T follicular helper cell (primary cell): ENCODE measurements at places on chromosomes 5 and 9.

GRCh38 chr9:71608021-71608420 is 160.3 kb downstream of the CEMIP2 start:
- no peak for DNase-seq

- DNase-seq = no peak
Measured at GRCh38 chr9:114805670-114806525, at the start of gene TNFSF15. TNFSF15 (minus strand) TSS chr9:114806039; CDS start chr9:114806012, 27 bp downstream.

GRCh38 chr9:107280543-107280942 is 2.5 kb upstream of the RAD23B start:
- DNase-seq = no peak

DNA sequence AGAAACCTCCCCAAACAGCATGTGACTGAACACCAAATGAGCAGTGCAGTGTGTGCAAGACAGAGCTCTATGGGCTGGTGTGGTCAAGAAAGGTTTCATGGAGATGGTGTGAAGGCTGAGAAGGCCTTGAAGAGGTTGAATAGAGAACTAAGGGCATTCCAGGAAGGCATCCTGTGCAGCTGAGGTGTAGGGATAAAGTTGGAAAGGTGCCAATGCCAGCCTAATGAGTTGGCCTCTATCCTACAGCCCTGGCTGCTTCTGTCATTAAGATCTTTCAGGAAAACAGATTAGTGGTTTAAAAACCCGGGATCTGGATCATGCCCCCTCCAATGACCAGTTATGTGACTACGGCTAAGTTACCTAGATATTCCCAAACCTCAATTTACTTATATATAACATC is 4.0 kb downstream of the HDAC3 start:
- DNase-seq = no peak

DNA sequence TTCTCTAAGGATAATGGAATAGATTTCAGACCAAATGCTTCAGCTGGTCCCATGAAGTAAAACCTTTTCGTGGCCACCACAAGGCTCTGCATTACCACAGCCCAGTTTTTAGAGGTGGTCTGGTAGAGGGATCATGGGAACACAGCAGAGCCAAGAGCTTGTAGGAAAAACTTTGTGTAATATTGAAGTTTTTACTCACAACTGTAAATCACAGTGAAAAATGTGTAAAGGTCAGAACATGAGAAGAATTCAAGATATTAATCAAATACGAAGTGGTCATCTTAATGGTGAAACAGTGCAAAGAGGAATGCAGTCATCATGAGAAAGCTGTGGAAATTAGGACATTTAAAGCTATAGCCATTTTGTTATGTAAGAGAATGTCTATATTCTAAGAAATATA is 197.5 kb downstream of the NPR3 start:
- no peak for DNase-seq

GRCh38 chr5:66886941-66887340 is 290.7 kb downstream of the MAST4 start:
- no peak for DNase-seq

DNA sequence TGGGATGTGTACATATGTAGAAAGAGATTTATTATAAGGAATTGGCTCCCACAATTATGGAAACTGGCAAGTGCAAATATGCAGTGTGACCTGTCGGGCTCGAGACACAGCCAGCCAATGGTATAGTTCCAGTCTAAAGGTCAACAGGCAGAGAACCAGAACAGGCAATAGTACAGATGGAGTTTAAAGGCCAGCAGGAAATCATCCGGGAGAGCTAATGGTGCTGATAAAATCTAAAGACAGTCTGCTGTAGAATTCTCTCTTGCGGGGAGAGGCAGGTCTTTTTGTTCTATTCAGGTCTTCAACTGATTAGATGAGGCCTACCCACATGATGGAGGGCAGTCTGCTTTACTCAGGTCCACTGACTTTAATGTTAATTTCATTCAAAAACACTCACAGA is 21.8 kb downstream of the ANKRD31 start:
- no peak for DNase-seq

GRCh38 chr5:135377751-135378680 is 21.0 kb downstream of the MACROH2A1 start:
- no peak for DNase-seq

DNA sequence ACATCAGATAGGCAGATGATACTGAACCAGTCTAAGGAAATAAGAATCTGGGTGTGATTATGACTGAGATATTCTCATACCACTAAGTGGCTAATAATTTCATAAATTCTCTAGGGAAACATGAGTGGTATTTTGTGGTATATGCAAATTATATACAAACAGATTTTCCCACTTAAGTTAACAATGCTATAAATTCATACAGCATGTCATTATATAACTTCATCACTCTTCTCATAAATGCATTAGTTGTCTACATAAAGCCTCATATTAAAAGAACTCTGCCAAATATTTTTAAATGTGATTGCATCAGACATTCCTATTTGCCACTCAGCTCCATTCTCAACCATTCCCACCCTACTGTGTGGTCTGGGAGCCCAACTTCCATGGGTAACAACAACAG is 226.5 kb downstream of the TLE1 start:
- no peak for DNase-seq

- DNase-seq = no peak
Measured at GRCh38 chr5:168661593-168662485, 82.7 kb upstream of the PANK3 start.

DNA sequence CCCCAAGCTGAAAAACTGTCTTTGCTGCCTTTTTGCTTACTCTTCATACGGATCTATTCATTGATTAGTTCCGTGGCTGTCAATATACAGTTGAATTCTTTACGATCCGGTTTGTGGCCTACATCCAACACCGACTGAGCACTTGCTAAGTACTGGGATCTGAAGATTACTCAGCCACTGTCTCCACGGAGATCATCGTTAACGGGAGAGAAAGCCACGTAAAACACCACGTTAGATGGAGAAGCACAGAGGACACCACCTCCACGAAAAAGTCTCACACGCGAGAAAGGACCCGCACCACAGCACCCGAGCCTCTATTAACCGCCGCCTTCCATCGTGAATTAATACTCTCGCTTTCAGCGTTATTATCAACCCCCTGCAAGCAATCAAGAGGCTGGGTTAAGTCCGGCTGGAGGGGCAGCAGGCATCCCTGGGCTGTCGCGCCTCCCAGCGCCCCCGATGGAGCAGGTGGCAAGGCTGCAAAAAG is 650 bp downstream of the ELP1 start:
- DNase-seq = no peak

DNA sequence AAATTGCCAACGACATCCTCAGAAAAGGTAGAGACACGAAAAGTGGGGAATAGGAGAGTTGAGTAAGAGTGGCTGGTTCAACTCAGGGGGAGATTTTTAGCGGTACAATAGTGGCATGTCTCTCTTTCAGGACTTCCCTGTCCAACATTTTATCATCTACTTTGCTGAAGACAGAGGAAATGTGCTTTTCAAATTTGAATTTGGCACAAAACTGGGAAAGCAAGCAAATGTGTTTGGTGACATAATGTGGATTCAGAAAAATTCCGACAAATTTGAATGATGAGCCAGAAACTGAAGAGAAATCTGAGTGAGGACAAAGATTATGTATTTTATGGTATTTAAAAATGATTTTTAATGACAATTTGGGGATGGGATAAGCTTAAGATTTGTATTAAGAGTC is 33.6 kb upstream of the ZNF608 start:
- no peak for DNase-seq

- DNase-seq = no peak
Measured at GRCh38 chr5:168174376-168174775, 117.1 kb upstream of the WWC1 start.

DNA sequence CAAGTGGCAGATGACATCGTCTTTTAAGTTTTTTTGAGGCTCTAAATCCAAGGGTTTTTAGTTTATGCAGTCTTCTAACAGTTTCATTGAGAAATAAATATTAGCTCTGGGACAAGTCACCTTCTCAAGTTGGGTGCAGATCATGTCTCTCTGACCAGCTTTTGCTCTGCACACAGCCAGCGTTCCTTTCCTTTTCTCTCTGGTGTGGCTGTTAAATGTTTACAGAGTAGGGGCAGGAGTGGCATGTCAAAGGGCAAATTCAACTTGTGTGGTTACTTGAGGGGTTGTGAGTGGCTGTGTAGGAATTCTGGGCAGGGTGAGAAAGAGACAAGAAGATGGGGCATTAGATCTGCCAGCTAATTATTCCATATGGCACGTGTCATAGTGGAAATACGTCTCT is 187.5 kb upstream of the HMHB1 start:
- DNase-seq = no peak

GRCh38 chr5:32390819-32391591 is 53.5 kb downstream of the ZFR start:
- DNase-seq = no peak

- no peak for DNase-seq
Measured at GRCh38 chr5:168765551-168766425, 186.6 kb upstream of the PANK3 start.

DNA sequence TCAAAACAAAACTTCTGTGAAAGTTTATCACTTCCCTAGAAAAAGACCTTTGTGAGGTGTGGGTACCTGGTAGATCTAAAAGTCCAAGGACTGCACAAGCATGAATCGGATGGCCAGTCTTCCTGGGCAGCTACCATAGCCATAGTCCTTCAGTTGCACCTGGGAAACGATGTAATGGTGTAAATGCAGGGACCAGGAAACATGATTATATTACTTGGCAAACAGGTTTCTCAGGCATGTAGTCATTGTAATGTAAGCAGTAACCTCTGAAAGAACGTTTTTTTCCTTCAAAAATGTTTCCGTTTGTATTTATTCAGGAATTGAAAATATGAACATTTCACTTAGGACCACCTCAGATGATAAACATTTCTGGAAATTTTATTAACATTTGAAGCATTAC is 433.4 kb downstream of the DTWD2 start:
- no peak for DNase-seq

GRCh38 chr5:58551492-58551891 is 31.4 kb upstream of the RAB3C start:
- no peak for DNase-seq

GRCh38 chr9:126708178-126708577 is 94.5 kb downstream of the LMX1B start:
- DNase-seq = no peak

GRCh38 chr5:40277161-40277906 is 402.4 kb upstream of the PTGER4 start:
- DNase-seq = no peak

GRCh38 chr9:16787724-16788123 is 82.7 kb downstream of the BNC2 start:
- DNase-seq = no peak

GRCh38 chr5:173660481-173661280 is 44.2 kb upstream of the BOD1 start:
- DNase-seq = no peak

DNA sequence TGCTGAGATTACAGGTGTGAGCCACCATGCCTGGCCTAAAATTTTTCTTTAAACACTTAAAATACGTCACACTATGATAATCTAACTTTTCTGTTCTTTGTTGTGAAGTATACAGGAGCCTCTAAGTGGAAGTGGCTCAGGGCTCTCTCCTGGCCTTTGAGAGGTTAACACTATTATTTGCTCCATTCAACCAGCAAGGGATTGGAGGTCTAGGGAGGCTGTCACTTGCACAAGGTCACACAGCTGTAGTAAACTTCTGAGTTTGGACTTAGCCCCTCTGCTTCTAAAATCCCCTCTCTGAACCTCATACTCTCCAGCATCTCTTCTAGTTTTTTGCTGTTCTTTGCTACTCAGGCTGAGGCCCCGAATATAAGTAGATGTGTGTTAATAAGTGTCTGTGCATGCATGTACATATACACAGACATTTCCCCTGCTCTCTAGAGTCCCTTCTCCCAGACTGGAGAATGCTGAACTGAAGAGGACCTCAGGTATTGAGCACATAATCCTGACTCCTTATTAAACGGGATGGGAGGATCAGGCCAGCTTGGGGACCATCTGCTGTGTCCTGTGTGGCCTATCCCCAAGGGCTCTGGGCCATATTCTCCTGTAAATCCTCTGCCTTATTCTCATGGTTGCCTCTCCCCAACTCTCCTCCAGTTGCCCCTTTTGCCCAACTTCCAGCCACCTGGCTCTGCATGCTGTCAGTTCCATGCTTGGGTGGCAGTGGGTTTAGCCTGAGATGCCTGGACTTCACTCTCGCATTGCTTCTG is 87.0 kb upstream of the SPRY4 start:
- DNase-seq = no peak

GRCh38 chr9:113879911-113880310 is 3.8 kb downstream of the ZNF618 start:
- no peak for DNase-seq

DNA sequence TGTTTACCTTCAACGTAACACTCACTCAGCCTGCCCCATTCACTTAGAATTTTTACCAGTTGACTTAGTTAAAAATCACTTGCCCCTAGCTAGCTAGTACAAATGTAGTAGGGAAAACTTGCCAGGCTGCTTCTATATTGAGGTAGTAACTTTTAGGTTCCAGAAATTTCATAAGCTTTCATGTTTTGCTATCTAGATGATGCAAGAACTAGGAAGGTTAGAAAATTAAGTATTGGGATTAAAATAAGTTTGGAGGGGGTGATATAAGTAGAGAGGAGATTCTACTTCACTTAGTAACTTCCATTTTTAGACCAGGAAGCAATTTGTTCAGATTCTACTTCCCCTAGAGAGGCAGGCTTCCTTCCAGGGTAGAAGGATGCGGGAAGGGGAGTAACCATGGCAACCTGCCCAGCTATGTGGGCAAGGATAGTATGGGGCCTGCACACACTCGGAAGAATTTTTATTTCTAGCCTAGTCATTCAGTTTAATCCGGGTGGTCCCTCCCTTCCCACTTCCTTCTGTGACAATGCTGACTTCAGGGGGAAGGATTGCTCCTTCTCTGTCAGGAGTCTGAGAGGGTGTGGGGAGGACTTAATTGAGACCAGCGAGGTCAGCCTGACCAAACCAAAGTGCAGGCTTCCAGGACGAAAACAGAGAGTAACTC is 4.2 kb downstream of the DAB2 start:
- DNase-seq = no peak

- no peak for DNase-seq
Measured at GRCh38 chr5:91703128-91703527, 320.0 kb upstream of the ARRDC3 start.

GRCh38 chr5:3287516-3287915 is 308.1 kb upstream of the IRX1 start:
- no peak for DNase-seq

DNA sequence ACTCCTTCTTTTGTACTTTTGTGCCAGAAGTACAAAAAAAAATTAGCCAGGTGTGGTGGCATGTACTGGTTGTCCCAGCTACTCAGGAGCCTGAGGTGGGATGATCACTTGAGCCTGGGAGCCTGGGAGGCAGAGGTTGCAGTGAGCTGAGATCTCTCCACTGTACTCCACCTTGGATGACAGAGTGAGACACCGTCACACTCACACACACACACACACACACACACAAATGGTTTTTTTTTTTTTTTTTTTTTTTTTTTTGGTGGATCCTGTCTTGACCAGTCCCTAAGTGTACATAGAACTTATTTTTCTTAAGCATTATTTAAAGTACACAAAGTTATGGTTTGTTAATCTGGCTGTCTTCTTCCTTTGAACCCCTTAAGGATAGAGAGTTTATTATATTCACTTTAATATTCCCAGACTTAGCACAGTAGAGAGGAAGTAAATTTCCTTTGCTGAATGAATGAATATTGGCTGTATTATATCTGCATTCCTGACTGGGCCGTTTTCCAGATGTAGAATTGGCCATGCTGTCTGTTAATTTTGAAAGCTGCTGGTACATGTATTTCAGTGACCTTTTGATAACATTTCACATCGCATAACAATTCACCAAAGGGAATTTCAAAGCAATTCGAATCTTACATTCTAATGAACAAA is 429.0 kb upstream of the ZNF608 start:
- DNase-seq = no peak
